HCT116 (cell line): ENCODE measurements at places on chromosomes 1 and 21. TPM values are rescaled to one million over a fixed set of nuclear protein-coding genes. Genes with fewer than 3 reads are reported as not detected.

DNA sequence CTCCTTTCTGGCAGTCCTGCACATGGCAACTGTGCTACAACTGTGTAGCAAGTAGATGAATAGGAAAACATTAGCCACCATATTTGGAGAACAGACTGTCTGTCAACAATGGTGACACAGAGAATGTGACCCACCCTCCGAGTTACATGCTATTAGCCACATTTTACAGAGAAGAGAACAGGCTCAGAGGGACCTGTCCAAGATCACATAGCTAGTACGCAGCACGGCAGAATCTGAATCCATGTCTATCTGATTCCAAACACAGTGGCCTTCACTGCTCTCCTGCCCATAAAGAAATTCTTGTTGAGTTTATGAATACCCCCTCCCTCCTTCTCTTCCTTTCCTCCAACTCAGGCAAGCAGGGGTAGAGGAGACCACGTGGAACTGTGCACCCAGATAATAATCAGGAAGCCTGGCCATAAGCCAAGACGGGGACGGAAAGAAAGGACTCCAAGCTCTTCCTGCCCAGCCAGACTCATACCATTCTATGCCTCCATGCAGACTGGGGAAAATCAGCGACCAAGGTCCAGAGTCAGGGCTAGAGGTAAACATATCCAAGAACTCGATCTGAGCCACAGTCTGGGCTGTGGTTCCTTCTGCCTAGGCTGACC lies 78.8 kb downstream of the TRABD2B start:
- DNase-seq = no peak

- no peak for DNase-seq
Observed at GRCh38 chr1:231050395-231050794, 10.3 kb upstream of the FAM89A start.

DNA sequence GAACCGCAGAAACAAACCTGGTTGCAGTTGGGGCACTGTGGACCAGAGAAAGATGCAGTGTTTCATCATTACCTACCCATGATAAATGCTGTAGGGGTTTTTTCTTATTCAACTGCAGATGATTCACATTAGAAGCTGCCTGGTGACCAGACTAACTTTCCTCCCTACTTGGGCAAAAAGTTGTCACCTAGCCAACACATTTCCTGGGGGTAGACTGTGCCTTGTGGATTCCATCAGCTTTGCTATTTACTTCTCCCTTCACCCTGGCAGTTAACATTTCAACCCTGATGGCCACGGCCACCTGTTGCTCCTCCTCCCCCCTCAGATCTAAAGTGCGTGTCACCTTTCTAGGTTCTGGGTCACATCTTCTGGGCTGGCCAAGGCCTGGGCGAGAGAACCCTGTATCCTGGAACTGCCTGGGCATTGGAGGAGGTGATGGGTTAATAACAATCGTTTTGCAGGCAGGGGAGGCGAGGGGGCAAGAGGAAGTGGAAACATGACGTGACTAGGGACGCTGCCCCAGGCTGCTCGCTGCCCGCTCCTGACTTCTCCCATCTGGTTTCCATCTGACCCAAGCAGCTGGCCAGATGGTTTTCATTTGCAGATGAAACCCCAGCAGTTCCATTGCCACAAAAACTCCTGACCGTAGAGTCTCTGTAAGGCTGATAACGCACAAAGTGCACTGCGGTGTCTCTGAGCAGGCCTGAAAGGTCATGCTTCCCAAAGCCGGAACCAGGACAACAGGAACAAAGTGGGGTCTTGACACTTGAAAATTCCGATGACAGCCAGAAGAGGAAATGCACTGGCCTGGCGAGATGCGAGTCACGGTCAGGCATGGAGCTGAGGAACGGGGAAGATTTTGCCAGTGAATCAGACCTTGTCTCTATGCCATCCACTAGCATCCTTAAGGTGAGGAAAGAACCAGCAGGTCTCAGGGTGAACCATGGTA lies 36.6 kb downstream of the CAPZB start:
- DNase-seq = no peak

DNA sequence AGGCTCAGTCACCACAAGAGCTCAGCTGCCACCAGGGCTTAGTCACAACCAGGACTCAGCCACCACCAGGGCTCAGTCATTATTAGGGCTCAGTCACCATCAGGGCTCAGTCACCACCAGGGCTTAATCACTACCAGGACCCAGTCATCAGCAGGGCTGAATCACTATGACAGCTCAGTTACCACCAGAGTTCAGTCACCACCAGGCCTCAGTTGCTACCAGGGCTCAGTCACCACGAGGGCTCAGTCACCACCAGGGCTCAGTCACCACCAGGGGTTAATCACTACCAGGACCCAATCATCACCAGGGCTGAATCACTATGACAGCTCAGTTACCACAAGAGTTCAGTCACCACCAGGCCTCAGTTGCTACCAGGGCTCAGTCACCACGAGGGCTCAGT lies 196.2 kb downstream of the NPHP4 start:
- no peak for DNase-seq

GRCh38 chr1:217240656-217241055 lies 390.2 kb downstream of the GPATCH2 start:
- DNase-seq = no peak

- no peak for DNase-seq
Observed at GRCh38 chr21:45574081-45574501, 31.9 kb upstream of the SLC19A1 start.

DNA sequence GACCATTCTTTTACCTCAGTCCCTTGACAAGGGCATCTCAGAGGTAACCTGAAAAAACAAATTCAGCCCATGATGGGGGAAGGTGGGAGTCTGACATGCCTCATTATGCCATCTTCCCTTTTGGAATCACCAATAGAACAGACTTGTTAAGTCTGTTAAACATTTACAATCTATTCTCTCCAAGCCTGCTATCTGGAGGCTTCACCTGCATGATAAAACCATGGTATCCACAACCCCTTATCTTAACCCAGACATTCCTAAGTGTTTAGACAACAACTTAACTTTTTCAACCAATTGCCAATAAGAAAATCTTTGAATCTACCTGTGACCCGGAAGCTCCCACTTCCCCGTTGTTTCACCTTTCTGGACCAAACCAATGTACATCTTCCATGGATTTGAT lies 233.0 kb upstream of the CACYBP start:
- DNase-seq = no peak

DNA sequence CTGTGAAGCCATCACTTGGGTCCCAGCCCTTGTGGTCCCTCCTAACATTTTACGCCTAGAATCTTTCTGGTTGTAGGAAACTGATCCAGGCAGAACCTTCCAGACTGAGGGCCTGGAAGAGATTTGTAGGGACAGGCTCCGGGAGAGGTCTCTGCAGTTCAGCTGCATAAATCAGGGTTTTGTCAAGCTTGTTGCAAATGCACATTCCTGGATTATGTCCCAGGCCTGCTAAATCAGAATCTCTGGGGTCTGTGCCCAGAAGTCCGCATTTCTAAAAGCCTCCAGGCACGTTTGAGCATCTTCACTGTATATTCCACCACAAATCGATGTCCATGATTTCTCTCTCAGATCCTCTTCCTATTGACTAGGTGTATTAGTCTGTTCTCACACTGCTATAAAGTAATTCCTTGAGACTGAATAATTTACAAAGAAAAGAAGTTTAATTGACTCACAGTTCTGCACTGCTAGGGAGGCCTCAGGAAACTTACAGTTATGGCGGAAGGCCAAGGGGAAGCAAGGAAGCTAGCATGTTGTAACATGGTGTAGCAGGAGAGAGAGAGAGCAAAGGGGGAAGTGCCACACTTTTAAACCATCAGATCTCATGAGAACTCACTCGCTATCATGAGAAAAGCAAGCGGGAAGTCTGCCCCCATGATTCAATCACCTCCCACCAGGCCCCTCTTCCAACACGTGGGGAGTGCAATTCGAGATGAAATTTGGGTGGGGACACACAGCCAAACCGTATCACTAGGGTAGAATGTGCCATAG lies 1.2 kb upstream of the FHAD1 start:
- DNase-seq = no peak

GRCh38 chr1:114517348-114517747 lies 6.3 kb upstream of the TRIM33 start:
- no peak for DNase-seq

GRCh38 chr1:53087332-53088285 lies 25.6 kb downstream of the PODN start:
- no peak for DNase-seq

DNA sequence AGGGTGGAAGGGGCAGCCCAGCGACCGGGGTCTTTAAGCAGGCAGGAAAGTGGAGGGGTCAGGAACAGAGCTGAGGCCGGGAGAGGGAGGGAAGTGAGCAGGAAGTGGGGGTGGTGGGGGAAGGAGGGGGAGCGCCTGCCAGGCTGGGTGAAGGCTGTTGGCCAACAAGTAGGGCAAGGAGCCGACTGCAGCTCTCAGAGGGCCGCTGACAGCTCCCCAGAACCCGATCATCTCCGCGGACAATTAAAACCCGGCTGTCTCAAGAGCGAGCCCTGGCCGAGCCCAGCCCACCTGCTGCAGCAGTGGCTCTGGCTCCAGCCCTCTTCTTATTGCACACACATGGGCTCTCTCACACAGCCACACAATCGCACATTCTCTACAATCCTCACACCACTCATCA lies 51.6 kb downstream of the GRIK3 start:
- DNase-seq = no peak

DNA sequence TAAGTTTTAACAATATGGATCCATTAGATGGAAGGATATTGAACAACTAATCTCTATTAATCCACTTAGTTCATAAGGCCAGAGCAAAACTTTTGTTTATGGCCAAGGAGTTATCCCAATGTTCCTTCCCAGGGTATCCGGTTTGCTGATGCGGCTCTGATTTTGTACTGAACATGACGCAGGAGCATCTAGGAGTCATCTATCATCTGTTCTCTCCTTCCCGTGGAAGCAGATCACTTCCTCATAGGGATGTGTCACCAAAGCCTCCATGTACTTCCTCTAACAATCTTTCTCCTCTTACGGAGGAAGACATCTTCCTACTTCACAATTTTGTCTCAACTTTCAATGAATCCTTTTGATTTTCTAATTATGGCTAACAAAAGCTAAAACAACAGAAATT lies 206.6 kb downstream of the APP start:
- no peak for DNase-seq

- DNase-seq = no peak
Observed at GRCh38 chr1:24216276-24217074, 29.4 kb upstream of the IFNLR1 start.

DNA sequence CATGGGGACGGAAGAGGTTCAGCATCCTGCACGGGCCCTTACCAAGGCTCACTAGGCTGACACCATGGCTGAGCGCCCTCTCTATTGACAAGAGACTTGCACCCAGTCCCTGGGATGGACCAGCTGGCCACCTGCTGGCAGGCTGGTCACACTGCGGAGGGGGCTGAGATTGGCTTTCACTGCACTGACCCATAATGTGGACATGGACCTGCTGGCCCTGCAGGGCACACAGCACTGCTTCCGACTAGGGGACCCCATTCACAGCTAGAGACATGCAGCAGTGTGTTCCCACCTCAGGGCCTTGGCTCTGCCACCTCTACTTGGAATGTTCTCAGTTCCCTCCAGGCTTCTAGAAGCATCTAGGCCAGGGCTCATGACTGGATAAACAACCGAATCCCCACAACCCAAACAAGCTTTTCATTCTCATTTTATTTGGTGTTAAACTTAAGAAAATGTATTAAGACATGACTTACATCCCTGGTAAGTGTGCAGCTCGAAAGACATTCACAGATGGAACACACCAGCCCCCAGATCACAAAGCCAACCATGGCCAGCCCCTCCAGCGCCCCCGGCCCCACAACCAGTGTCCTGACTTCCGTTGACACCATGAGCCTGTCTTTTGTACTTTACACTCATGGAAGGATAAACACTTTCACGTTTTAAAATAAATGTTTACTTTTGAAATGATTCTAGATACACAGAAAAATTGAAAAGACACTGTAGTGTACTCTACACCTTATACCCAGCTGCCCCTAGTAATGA lies 9.3 kb upstream of the SRARP start:
- DNase-seq = peak; percentile 60

- no peak for DNase-seq
Observed at GRCh38 chr1:24745711-24746413, 615 bp downstream of the CLIC4 start.

- DNase-seq = no peak
Observed at GRCh38 chr21:46002841-46003574, 21.4 kb downstream of the COL6A1 start.

DNA sequence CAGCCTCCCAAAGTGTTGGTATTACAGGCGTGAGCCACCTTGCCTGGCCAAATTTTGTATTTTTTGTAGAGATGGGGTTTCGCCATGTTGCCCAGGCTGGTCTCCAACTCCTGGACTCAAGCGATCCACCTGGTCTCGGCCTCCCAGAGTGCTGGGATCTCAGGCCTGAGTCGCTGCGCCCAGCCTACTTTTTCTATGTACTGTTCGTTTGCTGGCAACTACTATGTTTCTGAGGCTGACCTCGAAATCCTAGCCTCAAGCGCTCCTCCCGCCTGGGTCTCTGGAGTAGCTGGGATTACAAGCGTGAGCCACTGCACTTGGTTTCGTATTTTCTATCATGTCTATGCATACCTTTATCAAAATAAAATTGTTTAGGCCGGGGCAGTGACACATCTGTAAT lies 675 bp upstream of the TEKT2 start:
- no peak for DNase-seq

- DNase-seq = no peak
Observed at GRCh38 chr1:178472531-178472930, 24.2 kb downstream of the CLEC20A start.

DNA sequence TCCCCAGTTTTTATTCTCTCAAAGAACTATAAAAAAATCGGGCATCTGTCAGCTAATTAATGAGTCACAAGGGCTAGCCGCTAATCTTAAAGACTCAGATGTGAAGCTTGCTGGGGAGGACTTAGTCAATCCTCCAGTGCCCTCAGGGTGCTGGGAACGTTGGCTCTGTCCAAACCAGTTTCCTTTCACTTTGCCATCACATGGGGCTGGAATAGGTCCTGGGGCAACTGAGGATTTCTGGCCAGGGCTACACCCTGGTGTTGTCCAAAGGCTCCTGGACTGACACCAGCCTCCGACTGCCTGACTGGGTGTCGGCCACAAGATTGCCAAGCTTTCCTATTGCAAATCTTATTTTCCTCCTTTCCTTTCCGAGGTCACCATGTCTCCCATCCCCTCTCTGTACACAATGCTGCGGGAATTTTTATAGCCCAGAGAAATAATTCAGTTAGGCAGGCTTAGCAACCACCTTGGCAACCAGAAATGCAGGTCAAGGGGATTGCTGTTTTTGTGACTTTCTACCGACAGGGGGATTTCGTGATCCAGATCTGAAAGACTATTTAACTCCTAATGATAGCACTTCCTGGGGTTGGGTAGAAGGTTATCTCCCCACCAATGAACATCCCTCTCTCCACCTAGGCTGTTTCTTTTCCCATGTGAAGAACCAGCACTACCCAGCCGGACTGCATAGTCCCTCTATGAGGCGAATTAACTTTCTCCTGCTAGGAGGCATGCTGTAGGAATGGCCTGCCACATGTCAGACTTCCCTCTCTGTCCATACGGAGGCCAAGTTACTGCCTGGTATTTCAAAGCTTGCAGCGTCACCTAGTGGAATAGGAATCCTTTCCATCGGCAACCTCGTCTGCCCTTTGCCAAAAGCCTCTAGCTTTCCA lies 29.9 kb upstream of the CTBS start:
- peak; percentile 73 for DNase-seq

The FNDC5 gene
- not detected for total RNA-seq

The FAM167B gene
- total RNA-seq = 0.42 TPM

The GNPAT gene
- 42.8 TPM for total RNA-seq

The RNU1-2 gene
- 1,685 TPM for total RNA-seq

The S100A9 gene
- total RNA-seq = 0.59 TPM

The CHI3L2 gene
- total RNA-seq = not detected

The PRKAA2 gene
- total RNA-seq = 1.6 TPM

The MPL gene
- not detected for total RNA-seq

The SPRR2A gene
- not detected for total RNA-seq

The FASLG gene
- total RNA-seq = not detected

The FMO2 gene
- 0.30 TPM for total RNA-seq

The BCAR3 gene
- 24.5 TPM for total RNA-seq
